Natural killer cell (primary cell): ENCODE measurements at places on chromosomes 7 and 10. TPM values are rescaled to one million over a fixed set of nuclear protein-coding genes. Genes with fewer than 3 reads are reported as not detected.

The ZNF736 gene
- total RNA-seq: 26.6 TPM

The MPP7 gene
- 21.0 TPM for total RNA-seq

The RPP30 gene
- total RNA-seq: 24.2 TPM

The MACROH2A2 gene
- 1.1 TPM for total RNA-seq

The THSD7A gene
- total RNA-seq: 8.6 TPM

The FBH1 gene
- 64.9 TPM for total RNA-seq

The TLL2 gene
- total RNA-seq: not detected

The AKR1C8 gene
- 7.2 TPM for total RNA-seq

DNA sequence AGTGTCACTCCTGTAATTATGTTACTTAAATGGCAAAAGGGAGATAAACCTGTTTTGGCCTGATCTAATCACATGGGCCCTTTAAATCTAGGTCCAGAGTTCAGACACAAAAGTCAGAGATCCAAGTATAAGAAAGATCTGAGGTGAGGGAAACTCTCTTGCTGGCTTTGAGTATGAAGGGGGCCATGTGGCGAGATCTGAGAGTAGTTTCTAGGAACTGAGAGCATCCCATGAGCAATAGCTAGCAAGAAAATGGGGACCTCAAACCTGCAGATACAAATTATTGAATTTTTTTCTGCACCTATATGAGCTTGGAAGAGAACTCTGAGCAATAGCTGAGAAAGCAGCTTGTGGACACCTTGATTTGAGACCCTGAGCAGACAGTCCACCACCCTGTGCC, 27.6 kb downstream of the ANKRD7 start:
- H3K4me1 ChIP-seq: no peaks in the 10 kb centered on the region
- no peak overlapping the region for H3K27ac ChIP-seq
- H3K36me3 ChIP-seq: no peaks in the 10 kb centered on the region

DNA sequence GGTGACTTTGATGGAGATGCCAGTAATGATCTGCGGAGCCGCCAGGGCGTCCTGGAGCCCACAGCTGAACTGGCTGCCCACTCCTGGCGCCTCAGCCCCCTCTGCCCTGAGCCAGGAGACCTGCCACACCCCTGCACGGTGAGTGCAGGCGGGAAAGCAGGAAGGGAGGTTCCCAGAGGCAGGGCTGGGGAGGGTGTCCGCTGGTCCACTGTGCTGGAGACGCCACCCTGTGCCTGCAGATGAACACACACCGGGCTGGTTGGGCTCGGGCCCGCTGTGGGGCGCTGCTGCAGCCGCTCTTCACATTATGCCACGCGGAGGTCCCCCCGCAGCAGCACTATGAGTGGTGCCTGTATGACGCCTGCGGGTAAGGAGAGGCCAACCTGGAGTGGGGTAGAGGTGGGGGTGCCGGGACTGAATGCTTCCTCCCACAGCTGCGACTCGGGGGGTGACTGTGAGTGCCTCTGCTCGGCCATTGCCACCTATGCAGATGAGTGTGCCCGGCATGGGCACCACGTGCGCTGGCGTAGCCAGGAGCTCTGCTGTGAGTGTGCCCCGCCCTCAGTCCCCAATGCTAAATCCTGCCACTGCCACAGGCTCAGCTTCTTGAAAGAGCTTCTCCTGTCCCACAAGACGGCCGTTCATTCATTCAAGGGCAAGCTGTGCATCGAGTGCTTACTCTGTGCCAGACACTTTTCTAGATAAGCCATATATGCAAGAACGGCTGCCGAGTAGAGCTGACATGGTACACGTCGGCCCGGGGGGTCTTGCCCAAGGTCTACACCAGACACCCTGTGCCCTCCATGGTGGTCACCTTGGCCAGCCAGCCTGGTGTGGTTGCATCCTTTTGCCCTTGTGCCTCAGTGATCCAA, 14.3 kb upstream of the ZNF467 start:
- H3K27me3 ChIP-seq: peaks cover 3% of the 10 kb centered on the region
- no peaks in the 10 kb centered on the region for H3K36me3 ChIP-seq
- peak; percentile 29 for DNase-seq

DNA sequence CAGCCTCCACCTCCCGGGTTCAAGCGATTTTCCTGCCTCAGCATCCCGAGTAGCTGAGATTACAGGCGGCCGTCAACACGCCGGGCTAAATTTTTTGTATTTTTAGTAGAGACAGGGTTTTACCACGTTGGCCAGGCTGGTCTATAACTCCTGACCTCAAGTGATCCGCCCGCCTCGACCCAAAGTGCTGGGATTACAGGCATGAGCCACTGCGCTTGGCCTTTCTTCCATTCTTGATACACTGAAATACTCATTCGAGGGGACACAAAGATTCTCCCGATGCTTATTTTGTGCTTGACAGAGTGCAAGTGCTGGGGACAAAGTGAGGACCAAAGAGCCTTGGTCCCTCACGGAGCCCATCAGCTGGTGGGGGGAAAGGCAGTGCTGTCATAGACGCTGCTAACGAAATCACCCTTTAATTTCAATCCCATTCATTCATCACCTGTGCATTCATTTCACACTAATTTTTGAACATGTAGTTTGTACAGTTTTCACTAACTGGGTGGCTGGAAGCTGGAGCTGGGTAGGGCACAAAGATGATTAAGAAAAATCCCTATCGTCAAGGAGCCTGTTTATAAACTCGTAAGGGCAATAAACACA, 621 bp upstream of the FAM133B start:
- H3K27me3 ChIP-seq: no peaks in the 10 kb centered on the region
- no peak overlapping the region for H3K27ac ChIP-seq
- peak overlapping the region; percentile 93 for H3K4me3 ChIP-seq
- H3K36me3 ChIP-seq: no peaks in the 10 kb centered on the region
- DNase-seq: no peak
- peaks cover 27% of the 10 kb centered on the region for H3K4me1 ChIP-seq

DNA sequence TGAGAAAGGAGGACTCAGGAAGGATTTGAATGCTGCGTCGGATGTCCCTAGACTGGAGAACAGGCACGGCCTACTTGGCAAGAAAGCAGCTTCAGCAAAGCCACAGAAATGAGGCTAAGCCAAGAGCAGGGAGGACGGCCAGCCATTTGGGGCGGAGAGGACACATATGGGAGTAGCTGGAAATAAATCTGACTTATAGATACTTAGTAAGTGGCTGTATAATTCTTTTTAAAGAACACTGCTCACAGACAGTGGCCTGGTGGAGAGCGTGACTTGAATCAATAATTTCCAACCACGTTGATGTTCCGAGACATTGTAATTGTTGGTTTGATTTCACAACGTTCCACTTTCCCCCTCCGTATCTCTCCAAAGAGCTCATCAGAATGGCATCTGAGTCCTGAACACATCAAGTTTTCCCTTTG, 67.7 kb upstream of the JCAD start:
- H3K4me3 ChIP-seq: no peak overlapping the region
- H3K36me3 ChIP-seq: no peaks in the 10 kb centered on the region
- DNase-seq: no peak
- H3K27ac ChIP-seq: no peak overlapping the region
- H3K27me3 ChIP-seq: no peaks in the 10 kb centered on the region

GRCh38 chr10:133039107-133039802, 48.5 kb upstream of the ADGRA1 start:
- H3K4me1 ChIP-seq: no peaks in the 10 kb centered on the region
- no peaks in the 10 kb centered on the region for H3K27me3 ChIP-seq
- H3K36me3 ChIP-seq: no peaks in the 10 kb centered on the region
- DNase-seq: no peak
- H3K4me3 ChIP-seq: no peak overlapping the region

DNA sequence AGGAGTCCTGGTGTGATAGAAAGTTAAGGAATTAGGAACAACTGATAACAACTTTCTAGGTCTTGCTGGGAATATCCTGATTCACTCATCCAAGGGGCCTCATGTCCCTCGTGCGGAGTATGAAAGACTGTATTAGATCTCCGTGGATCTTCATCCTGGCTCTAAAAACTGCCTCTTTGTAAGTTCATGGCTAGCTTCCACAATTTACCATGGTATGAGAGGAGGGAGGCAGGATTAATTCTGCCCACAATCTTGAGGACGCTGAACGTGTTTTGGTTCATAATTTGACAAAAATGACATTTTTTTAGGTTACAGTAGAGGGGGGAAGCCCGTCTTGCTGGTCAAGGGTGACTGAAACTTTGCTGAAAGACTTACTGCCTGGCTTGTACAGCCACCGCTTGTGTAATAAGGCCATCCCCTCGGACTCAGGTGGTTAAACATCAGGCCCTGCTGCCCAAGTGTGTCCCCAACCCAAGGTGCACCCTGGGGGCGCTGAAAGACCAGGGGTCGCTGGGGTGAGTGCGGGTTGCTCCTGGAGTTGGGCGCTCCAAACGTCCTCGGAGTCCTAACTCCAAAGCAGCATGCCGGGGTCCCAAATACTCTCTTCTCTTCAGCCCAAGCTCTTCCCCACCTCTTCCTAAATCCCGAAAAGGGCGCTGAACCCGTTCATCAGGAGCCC, 733 bp downstream of the HIBADH start:
- H3K27me3 ChIP-seq: no peaks in the 10 kb centered on the region
- H3K4me3 ChIP-seq: peak overlapping the region; percentile 91
- H3K4me1 ChIP-seq: peaks cover 14% of the 10 kb centered on the region
- H3K36me3 ChIP-seq: no peaks in the 10 kb centered on the region
- DNase-seq: peak; percentile 42

DNA sequence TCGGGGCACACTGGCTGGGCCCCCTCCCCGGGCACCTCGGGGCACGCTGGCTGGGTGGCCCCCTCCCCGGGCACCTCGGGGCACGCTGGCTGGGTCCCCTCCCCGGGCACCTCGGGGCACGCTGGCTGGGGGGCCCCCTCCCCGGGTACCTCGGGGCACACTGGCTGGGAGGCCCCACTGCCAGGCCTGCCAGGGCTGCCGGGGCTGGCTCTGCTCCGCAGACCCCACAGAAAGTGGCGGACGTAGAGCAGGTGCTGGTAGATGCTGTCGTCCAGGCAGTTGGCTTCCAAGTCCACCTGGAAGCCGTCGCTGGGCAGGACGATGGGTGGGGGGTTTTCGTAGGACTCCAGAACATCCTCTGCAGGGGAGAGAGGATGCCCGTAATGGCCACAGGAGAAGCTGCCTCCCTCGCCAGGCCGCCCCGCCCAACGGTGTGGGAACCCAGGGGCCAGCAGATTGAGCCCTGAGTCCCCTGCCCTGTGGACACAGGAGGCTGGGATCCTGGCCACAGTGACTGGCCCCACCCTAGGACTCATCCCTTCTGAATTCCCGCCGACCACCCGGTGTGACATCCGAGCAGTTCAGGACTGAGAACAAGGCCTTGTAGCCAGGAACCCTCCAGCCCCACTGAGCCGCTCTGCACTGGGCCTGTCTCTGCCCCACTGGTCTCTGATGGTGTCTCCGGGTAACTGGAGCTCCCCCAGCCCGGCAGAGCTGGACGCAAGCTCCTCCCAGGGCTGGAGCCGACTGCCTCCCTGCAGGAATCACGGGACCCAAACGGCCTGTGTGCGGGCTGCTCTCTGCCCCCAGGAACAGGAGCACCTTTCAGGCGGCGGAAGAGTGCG, 28.2 kb downstream of the AP5Z1 start:
- no peak overlapping the region for H3K27ac ChIP-seq
- no peak for DNase-seq
- no peaks in the 10 kb centered on the region for H3K27me3 ChIP-seq
- H3K36me3 ChIP-seq: no peaks in the 10 kb centered on the region
- no peaks in the 10 kb centered on the region for H3K4me1 ChIP-seq

GRCh38 chr10:125025341-125025740, 83.4 kb downstream of the ZRANB1 start:
- H3K27me3 ChIP-seq: no peaks in the 10 kb centered on the region
- no peak for DNase-seq
- H3K36me3 ChIP-seq: peaks cover 26% of the 10 kb centered on the region
- H3K4me3 ChIP-seq: no peak overlapping the region
- no peak overlapping the region for H3K27ac ChIP-seq

GRCh38 chr7:41391818-41392217, 311.1 kb downstream of the INHBA start:
- no peaks in the 10 kb centered on the region for H3K36me3 ChIP-seq
- DNase-seq: no peak
- H3K27me3 ChIP-seq: no peaks in the 10 kb centered on the region
- H3K4me1 ChIP-seq: no peaks in the 10 kb centered on the region
- no peak overlapping the region for H3K4me3 ChIP-seq

GRCh38 chr10:3122486-3123205, 49.9 kb downstream of the PITRM1 start:
- H3K27me3 ChIP-seq: no peaks in the 10 kb centered on the region
- no peak overlapping the region for H3K4me3 ChIP-seq
- H3K36me3 ChIP-seq: peaks cover 25% of the 10 kb centered on the region
- no peak for DNase-seq

GRCh38 chr7:38872202-38872601, 36.8 kb downstream of the VPS41 start:
- H3K36me3 ChIP-seq: peaks cover 16% of the 10 kb centered on the region
- no peak for DNase-seq
- no peak overlapping the region for H3K4me3 ChIP-seq
- H3K27me3 ChIP-seq: no peaks in the 10 kb centered on the region
- H3K27ac ChIP-seq: no peak overlapping the region
- H3K4me1 ChIP-seq: no peaks in the 10 kb centered on the region

GRCh38 chr10:7982727-7983126, 71.8 kb upstream of the GATA3 start:
- DNase-seq: no peak
- H3K27me3 ChIP-seq: no peaks in the 10 kb centered on the region
- no peaks in the 10 kb centered on the region for H3K4me1 ChIP-seq
- no peak overlapping the region for H3K4me3 ChIP-seq
- peaks cover 3% of the 10 kb centered on the region for H3K36me3 ChIP-seq

DNA sequence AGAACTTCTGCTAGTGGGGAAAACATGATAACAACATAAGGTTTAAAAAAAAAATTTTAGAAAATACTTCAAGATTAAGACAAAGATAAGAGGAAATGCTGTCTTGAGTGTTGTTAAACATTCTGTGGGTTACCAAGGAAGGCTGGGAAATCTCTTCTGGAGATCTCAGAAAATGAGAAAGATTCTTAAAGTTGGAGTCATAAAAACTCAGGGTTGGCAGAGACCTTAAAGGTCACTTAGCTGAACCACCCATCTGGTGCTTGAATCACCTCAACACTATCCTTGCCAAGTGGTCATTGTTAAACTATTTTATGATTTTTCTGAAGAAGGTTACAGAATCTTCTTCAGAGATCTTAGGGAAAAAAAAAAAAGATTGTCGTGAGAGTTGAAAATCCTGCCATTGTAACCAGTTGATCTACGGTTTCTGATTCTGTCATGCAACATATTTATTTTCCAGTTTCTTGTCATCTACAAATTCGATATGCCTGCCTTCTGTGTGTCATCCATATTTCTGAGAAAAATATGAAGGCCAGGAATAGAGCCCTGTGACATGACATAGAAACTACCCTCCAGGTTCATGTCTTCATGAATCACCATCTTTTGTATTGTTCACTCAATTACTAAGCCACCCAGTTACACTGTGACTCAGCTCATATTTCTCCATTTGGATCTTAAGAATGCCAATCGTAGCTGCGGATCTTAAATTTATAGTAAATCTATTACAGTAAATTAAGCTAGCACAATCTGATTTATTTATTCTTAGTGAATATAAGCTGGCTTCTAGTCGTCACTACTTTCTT, 179.2 kb downstream of the ST7 start:
- H3K27ac ChIP-seq: no peak overlapping the region
- no peak overlapping the region for H3K4me3 ChIP-seq

GRCh38 chr10:132195366-132196075, 8.8 kb downstream of the DPYSL4 start:
- H3K4me1 ChIP-seq: no peaks in the 10 kb centered on the region
- no peak overlapping the region for H3K4me3 ChIP-seq
- no peak for DNase-seq
- H3K27ac ChIP-seq: no peak overlapping the region
- H3K27me3 ChIP-seq: no peaks in the 10 kb centered on the region
- no peaks in the 10 kb centered on the region for H3K36me3 ChIP-seq
